ENCODE measurements at places on chromosomes 1 and 21.

- peak; percentile 60 for DNase-seq
These were observed 283.5 kb downstream of the S1PR1 start for GRCh38 chr1:101520302-101520701.

- DNase-seq: peak; percentile 60
These were observed 586 bp downstream of the COL24A1 start for GRCh38 chr1:86155807-86156565.

DNA sequence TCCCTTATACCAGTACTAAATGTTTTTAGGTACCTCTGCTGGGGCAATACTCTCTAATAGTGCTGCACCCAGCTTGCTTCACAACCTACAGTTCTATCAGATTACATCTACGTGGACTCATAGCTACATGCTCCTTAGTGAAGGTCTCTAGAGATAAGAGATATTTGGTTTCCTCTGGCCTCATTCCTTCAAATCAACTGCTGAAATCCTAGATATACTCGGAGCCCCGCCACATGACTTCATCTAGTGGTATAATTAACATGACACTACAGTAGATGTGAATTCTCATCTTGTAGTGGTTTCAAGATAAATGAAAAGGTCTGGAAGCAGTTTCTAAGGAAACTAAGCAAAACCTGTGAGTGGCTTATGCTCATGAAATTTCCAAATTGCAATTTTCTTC is 115.4 kb downstream of the SMYD2 start:
- no peak for DNase-seq

- DNase-seq: no peak
These were observed 1.3 kb upstream of the CCT8 start for GRCh38 chr21:29074783-29075182.

GRCh38 chr1:168488138-168488537 is 55.7 kb downstream of the XCL2 start:
- DNase-seq: peak; percentile 41

- DNase-seq: no peak
These were observed 41.0 kb upstream of the ACTRT2 start for GRCh38 chr1:2980073-2980791.

GRCh38 chr1:198363625-198364151 is 176.8 kb downstream of the ATP6V1G3 start:
- no peak for DNase-seq

- DNase-seq: no peak
These were observed 2.9 kb downstream of the RUNX1 start for GRCh38 chr21:35046263-35046624.

- no peak for DNase-seq
These were observed 6.3 kb downstream of the NGF start for GRCh38 chr1:115331558-115332331.

DNA sequence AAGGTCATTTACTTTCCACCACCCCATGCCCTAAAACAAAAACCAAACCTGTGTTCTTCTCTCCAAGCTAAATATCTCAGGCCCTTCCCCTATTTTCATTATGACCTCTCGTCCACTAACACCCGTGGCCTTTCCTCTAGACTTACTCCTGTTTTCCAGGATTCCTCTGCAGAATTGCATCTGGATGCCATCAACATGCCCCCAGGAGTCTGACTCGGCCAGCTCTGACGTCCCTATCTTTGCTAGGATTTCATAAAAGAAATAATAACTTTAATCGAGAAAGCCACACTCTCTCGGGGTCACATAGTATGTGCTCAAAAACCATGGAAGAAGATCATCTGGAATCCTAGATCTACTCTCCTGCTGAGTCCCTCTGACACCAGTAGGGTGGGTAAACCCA is 13.5 kb downstream of the FAM89A start:
- DNase-seq: no peak

GRCh38 chr1:65059930-65060538 is 88.0 kb upstream of the AK4 start:
- DNase-seq: peak; percentile 53

DNA sequence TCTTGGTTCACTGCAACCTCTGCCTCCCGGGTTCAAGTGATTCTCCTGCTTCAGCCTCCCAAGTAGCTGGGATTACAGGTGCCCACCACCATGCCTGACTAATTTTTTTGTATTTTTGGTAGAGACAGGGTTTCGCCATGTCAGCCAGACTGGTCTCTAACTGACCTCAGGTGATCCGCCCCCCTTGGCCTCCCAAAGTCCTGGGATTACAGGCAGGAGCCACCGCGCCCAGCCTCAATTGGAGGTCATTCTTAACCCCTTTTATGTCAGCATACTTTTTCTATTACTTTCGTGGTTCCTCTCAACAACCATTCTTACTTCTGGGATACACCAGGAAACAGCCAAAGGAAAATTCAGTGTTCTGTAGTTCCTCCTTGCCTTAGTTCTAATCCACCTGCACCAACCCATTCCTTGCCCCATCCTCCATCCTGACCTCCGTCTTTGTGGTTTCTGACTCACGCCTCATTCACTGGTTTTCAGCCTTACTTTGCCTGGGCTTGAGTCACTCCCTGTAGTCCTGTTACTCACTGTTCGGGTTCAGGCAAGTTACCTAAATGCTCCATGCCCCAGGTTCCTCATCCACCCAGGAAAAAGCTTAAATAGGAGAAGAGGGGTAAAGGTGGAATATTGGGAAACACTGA is 12.9 kb upstream of the BCL10 start:
- DNase-seq: peak; percentile 79

DNA sequence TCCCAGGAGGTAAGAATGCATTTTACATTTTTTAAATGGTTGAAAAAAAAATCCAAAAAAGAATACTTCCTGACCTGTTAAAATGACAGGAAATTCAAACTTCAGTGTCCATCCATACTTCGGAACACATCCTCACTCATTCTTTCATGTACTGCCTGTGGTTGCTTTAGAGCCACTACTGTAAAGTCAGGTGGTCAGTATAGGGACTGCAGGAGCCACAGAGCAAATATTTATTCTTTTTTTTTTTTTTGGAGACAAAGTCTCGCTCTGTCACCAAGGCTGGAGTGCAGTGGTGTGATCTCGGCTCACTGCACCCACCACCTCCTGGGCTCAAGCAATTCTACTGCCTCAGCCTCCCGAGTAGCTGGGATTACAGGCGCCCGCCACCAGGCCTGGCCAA is 124.7 kb downstream of the CLIC6 start:
- no peak for DNase-seq

DNA sequence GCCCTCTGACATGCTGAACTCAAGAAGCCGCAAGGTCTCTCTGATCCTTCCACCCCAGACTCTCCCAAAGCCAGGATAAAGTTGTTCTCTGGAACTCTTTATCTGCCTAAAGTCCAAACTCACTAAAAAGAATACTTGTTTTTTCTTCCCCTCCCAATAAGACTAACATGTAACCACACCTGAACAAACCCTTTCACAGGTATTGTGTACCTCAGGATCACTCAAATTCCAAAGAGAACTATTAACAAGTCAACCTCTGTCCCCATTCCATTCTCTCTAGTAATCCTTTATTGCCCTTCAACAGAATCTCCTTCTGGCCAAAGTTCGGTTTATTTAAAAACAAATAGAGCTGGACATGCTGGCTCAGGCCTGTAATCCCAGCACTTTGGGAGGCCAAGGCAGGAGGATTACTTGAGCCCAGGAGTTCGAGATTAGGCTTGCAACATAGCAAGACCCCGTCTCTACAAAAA is 4.1 kb upstream of the TOE1 start:
- DNase-seq: no peak

DNA sequence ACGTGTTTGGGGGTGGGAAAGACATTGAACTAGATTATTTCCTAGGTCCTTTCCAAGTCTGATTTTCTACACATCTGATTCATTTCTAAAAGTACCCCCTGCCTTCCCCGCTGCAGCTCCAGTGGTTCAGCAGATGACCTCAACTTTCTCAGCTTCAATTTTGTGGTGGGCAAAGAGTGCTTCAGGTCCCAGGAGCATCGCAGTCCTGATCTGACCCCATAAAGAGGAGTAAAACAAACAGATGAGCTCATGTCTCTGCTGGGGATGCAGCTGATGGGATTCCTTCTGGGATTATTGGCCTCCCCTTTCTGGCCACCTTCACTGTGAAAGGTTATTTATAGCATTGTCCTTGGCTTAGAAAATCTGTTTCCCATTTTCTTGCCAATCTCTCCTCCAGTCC is 337.0 kb upstream of the PLXNA2 start:
- no peak for DNase-seq

- peak; percentile 60 for DNase-seq
These were observed 38.4 kb upstream of the FOXO6 start for GRCh38 chr1:41322835-41323234.
